ENCODE measurements at places on chromosomes 3 and 15. TPM values are rescaled to one million over a fixed set of nuclear protein-coding genes. Genes with fewer than 3 reads are reported as not detected.

- H3K27me3 ChIP-seq, result peaks cover 45% of the 10 kb centered on the region
- no peak overlapping the region for H3K27ac ChIP-seq
- H3K36me3 ChIP-seq, result no peaks in the 10 kb centered on the region
- no peak for DNase-seq
- H3K4me1 ChIP-seq, result no peaks in the 10 kb centered on the region
These were observed 31.8 kb downstream of the SLC7A14 start for GRCh38 chr3:170553788-170554757.

- DNase-seq, result no peak
- no peaks in the 10 kb centered on the region for H3K4me1 ChIP-seq
- no peaks in the 10 kb centered on the region for H3K27me3 ChIP-seq
- H3K36me3 ChIP-seq, result no peaks in the 10 kb centered on the region
These were observed 100.4 kb downstream of the CORO2B start for GRCh38 chr15:68679161-68679560.

DNA sequence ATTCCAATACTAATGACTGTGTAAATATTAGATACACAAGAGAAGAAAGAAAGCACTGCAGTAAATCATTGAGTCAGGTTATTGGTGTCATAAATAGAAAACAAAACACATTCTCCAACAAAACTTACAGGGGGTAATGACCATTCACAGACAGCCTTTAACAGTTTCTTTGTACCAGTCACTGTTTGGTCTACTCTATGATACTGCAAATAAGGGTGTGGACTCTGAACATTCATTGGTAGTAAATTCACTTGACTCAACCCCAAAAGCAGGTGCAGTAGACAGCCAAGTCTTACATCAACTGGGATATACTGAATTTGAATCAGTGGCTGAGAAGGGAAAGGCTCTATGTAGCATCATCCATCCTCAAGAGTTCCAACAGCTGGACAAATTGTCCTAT lies 463.5 kb downstream of the FOXP1 start:
- H3K36me3 ChIP-seq, result peaks cover 3% of the 10 kb centered on the region
- H3K27ac ChIP-seq, result peak overlapping the region; percentile 36
- H3K27me3 ChIP-seq, result no peaks in the 10 kb centered on the region
- H3K4me1 ChIP-seq, result peaks cover 94% of the 10 kb centered on the region
- no peak for DNase-seq
- peak overlapping the region; percentile 18 for H3K4me3 ChIP-seq

DNA sequence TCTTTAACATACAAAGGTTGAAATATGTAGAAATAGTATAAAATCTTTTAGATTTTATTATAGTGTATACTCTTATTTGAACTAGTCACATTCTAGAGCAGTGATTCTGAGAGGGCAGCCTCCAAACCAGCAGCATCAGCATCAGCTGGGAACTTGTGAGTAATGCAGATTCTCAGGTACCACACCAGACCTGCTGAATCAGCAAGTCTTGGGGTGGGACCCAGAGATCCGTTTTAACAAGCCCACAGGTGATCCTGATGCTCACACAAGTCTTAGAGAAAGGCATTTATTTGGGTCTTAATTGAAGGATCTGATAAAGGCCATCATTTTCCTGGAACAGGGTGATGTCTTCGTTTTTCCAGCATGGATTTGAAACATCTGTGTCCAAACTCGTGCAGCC lies 159.0 kb upstream of the NUDT16 start:
- H3K4me3 ChIP-seq, result no peak overlapping the region
- H3K4me1 ChIP-seq, result no peaks in the 10 kb centered on the region
- H3K27ac ChIP-seq, result no peak overlapping the region
- no peaks in the 10 kb centered on the region for H3K36me3 ChIP-seq

GRCh38 chr15:74716651-74717050 lies 8.7 kb downstream of the CYP1A1 start:
- no peaks in the 10 kb centered on the region for H3K4me1 ChIP-seq
- H3K27me3 ChIP-seq, result no peaks in the 10 kb centered on the region
- no peak overlapping the region for H3K27ac ChIP-seq
- H3K36me3 ChIP-seq, result no peaks in the 10 kb centered on the region
- no peak overlapping the region for H3K4me3 ChIP-seq

DNA sequence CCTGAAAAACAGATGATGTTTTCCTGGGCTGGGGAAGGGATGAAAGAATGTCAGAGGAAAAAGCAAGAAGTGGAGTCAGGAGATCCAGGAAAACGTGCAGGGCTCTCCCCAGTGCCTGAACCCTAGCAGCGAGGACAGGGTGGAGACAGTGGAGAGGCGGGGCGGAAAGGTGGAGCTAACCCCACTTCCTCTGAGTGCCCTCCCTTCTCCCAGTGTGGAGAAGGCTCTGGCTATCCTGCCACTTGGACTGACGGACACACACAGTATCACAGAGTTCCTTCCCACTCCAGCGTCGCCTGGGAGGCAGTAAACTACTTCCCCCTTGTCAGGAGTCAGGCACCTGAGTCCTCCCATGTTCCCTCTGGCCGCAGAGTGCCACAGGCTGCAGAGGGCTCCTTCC lies 125.3 kb upstream of the CHRNA7 start:
- H3K4me3 ChIP-seq, result no peak overlapping the region
- peaks cover 13% of the 10 kb centered on the region for H3K27me3 ChIP-seq
- H3K27ac ChIP-seq, result no peak overlapping the region
- DNase-seq, result no peak
- no peaks in the 10 kb centered on the region for H3K4me1 ChIP-seq

DNA sequence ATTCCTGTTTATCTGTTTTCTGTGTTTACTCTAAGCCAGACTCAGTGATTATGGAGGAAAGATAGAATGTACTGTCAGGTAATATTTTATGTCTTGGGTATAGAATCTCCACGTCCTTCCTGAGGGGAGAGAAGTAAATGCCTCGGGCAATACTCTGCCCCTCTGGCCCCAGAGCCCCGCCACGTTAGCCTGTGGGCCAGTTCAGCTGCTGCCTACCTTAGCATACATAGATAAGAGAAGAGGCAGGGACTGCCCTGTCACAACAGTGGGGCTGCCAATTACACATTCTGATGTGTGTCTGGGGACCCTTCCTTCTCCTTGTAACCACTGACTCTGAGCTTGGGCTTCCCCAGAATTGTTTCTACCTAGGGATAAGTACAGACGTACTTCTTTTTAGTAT lies 347.7 kb upstream of the ATP11B start:
- H3K27me3 ChIP-seq, result no peaks in the 10 kb centered on the region
- no peaks in the 10 kb centered on the region for H3K4me1 ChIP-seq
- H3K36me3 ChIP-seq, result no peaks in the 10 kb centered on the region
- no peak overlapping the region for H3K27ac ChIP-seq

Gene GRM7
- not detected for total RNA-seq

Gene ITGA11
- 1.6 TPM for total RNA-seq

Gene TNIK
- 32.2 TPM for total RNA-seq

Gene CNTN6
- total RNA-seq, result not detected

Gene PYGO1
- not detected for total RNA-seq

Gene CDC25A
- 27.8 TPM for total RNA-seq

Gene SLC6A20
- not detected for total RNA-seq

Gene PRR20G
- not detected for total RNA-seq

Measured in activated T-cell treated with anti-CD3 and anti-CD28 coated beads, Interleukin-2, amount 50 U/mL, for 72 hours (primary cell).